ENCODE measurements at places on chromosomes 3 and 15.

GRCh38 chr3:49295489-49296058 is 18.5 kb upstream of the C3orf62 start:
- peak; percentile 65 for DNase-seq

DNA sequence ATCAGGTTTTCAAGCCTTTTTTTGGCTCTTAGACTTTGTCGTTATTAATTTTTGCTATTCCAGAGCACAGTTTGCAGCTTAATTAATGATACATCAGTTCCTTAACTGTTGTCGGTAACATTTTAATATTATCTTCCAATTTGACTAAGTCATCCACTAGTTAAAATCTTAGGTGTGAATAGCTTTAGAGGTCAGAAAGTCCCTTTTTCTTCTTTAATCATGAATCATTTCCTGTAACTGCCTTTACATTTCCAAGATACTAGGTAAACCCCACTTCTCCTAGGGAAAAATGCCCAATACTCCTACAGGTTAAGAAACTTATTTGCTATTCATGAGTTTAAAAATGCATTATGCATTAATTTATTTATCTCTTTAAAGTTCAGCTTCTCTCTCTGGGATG is 260.9 kb upstream of the CFAP20DC start:
- DNase-seq: no peak

- no peak for DNase-seq
Measured at GRCh38 chr3:53809764-53810400, 36.3 kb downstream of the CHDH start.

GRCh38 chr3:50358355-50358910 is 888 bp downstream of the TMEM115 start:
- DNase-seq: no peak

- DNase-seq: no peak
Measured at GRCh38 chr15:56678571-56678970, 54.7 kb downstream of the ZNF280D start.

- no peak for DNase-seq
Measured at GRCh38 chr3:107674371-107674770, 151.6 kb downstream of the BBX start.

DNA sequence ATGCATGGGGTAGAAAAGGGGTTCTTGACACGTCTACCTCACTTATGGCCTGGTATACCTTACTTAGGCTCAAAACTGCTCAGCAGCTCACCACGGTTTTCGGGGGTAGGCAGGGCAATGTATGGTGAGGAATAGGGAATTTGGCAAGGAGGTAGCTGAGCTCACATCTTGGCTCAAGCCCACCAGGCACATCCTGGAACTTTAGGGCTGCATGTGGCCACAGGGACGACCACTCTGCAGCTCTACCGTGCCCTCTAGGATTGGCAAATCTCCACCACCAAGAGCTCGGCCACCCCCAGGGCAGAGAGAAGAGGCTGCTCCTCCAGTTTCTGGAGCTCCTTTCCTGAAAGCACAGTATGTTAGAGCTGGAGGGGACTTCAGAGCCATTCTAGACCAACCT is 69.7 kb downstream of the MRPL46 start:
- DNase-seq: no peak

GRCh38 chr3:81962396-81962795 is 201.0 kb upstream of the GBE1 start:
- no peak for DNase-seq

DNA sequence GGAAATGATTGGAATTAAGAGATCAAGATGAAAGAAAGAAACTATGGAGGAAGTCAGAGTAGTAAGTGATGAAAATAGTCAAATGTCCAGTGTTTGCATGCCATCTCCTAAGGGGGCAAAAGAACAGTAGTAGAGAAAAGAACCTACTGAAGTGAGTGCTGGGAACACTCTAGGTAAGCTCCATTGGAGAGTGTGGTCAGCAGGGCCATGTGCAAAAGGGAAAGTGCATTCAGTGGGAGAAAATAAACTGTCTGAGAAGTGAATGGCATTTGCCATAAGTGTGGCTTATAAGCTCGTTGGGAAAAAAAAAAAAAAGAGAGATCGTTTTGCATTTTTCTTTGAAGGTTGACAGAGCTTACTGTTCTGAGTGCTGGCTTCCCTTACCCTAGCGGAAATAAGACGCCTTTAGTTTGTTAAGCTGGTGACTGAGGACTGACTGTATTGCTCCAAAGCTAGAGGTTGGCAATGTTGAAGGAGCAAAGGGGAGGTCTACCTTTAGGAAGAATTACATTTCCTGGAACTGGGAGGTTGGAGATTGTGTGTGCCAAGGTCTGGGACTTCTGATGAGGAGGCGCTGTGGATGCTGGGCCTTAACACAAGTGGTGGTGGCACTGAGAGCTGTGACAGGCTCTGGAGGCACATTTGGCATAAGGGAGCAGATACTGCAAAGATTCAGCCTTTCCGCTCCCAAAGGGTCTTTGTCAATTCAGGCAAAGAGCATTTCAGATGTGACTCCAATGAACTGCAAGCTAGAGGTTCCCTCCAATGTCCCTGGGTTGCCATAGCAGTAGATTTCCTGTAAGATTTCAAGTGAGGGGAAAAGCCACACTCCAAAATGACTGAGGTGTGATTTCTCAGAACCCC is 287.8 kb upstream of the SATB1 start:
- DNase-seq: peak; percentile 56

- no peak for DNase-seq
Measured at GRCh38 chr3:164049847-164050246, 1028.4 kb downstream of the SI start.

- DNase-seq: no peak
Measured at GRCh38 chr3:7204848-7205156, 343.9 kb downstream of the GRM7 start.

DNA sequence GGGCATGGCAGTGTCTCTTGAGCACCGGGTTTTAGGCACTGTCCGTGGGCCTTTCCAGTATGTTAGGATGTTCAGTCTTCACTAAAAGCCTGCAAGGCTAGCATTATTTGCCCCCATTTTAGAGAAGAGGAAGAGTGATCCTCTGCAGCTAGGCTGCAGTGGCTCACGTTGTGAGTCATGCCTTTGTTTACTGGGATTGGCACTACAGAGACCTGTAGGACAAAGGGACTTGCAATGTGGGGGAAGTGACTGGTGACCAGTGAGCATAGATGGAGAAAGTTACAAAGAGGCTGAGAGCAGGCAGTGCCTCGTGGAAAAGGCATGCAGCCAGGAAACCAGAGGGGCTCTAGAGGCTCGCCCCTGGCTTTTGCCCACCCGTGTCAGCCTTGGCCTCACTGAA is 26.8 kb upstream of the CPNE9 start:
- no peak for DNase-seq

DNA sequence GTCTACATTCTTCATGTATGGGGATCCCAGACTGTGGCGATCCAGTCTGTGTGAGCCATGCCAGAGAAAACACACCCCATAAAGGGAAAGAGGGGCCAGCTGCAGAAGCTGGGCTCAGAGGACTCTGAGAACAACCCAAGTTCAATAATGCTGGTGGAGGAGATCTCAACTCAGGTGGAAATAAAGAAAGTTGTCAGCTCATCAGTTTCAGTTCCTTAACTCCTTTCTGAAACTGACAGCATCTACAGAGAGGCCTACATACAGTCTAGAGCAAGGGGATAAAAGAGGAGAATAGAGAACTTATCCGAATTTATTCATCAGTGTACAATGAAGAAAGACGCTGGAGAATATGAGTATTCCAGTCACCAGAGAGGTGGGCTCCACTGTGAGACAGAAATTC is 77.0 kb downstream of the NTRK3 start:
- no peak for DNase-seq

DNA sequence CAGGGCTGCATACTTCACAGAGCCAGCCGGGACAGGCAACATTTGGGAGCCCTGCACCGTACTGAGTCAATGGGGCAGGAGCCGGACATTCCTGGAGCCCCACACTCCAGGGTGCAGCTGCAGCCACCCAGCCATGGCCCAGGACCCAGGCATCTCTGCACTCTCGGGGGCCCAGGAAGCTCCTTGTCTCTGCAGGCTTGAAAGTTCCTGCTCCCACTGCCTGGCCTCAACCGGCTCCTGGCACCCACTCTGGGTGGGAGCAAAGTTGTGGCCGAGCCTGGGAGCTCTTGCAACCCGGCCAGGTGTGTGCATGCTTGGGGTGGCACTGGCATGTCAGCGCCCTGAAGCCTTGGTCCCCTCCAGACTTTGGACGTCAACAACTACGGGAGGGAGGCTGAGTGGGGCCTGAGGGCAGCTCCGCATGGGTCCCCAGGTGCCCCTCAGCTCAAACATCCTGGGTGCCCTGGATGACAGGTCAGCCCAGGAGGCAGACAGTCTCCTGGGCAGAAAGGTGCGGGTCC is 833.5 kb upstream of the CADM2 start:
- no peak for DNase-seq

GRCh38 chr3:163809540-163809993 is 1268.7 kb downstream of the SI start:
- DNase-seq: no peak

- DNase-seq: peak; percentile 49
Measured at GRCh38 chr15:40582726-40583246, 11.3 kb upstream of the KNL1 start.

GRCh38 chr3:51657234-51657633 is 13.8 kb upstream of the TEX264 start:
- no peak for DNase-seq

DNA sequence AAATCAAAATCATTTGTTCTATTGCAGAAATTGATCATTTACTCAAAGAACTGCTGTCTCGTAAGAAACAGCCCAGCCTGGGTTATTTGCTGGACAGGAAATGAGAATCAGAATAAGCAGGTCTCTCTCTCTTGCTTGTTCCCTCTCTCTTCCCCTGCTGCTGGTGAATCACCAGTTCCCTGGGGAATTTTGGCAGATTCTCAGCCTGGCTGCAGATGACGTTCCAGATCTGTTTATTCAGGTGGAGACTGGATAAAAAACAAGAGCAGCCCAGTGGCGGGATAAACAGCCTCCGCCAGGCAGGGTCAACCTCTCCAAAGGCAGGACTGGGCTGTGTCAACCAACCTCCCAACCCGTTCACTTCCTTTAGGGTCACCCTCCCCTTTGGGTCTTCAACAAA is 72.1 kb downstream of the LRIG1 start:
- no peak for DNase-seq

DNA sequence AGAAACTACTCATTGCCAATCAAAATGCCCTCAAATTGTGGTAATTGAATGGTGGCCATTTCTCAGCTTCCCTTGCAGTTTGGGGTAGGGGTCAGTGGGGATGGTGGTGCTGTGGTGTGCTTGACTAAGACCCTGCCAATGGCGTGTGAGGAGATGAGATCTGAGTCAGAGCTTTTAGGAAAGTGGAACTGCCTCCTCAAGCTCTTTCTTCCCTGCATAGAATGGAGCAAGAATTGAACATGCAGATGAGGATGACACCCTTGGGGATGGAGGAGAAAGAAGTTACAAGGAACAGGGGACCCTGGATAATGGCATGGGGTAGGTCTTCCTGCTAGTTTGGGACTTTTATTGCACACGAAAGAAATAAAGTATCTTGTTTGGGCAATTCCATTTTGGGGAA is 188.0 kb downstream of the PEX5L start:
- no peak for DNase-seq
